G401 (cell line): ENCODE measurements at places on chromosomes 7 and 10.

DNA sequence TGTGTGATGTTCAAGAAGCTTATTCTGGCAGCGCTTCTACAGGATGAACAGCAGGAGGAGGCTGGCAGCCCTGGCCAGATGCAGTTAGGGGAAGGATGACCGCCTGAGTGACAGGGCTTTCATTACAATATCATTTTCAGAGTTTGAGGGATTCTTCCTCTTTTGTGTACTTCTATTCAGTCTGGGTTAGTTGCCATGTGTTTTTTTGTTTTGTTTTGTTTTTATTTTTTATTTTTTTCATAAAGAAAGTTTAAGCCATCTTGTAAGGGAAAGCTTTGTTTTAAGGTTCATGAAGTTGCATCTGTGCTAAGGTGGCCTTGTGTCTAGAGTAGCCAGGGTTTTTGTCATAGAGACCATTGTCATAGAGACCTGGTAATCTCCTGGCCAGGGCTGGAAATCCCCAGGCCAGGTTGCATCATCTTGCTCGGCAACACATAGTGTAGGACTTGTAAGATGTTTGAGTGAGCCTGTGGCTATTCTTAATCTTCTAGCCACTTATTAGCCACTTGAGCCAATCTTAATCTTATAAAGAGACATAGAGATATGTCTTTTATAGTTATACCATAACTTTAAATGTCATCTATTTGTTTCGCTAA is 230.5 kb upstream of the TMEM229A start:
- no peak for DNase-seq

DNA sequence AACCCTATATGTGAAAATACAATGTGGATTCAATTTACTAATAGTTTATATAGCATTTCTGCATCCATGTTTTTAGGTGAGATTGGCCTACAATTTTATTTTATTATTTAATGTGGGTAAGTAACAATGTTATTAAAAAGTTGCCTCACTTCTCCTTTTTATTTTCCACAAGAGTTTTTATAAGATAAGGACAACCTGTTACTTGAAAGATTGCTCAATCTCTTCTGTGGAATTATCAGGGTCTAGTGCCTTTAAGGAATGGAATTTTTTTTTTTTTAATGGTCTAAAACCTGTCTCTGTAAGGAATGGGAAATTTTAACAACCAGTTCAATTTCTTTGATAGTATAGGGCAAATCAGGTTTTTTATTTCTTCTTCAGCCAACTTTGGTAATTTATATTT is 53.9 kb upstream of the RAB18 start:
- no peak for DNase-seq

GRCh38 chr10:81179805-81180452 is 642.2 kb downstream of the SH2D4B start:
- no peak for DNase-seq

GRCh38 chr7:55513868-55514267 is 58.4 kb downstream of the VOPP1 start:
- DNase-seq, result no peak

DNA sequence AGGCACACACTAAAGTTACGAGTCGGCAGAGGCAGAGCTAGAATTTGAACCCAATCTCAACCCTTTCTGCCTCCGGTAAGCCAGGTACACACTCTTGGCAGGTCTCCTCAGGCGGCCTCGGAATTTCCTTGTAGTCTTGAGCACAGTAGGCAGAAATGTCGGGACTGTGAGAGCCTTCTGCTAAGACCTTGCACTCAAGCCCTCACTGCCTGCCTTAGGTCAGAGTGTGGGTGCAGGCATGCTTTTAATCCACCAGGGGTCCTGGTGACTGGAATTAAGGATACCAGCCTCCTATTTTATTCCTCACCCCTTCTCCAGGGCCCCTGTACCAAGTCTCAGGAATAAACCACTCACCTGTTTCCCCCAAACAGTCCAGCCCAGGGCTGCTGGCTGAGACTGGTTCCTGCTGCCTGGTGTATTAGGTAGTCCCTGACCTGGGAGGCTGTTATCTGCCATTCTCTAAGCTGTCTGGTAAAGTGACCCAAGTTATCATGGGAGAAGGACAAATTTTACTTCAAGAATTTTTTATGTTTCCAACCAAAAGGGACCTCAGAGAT is 855 bp downstream of the ATP6V1F start:
- peak; percentile 68 for DNase-seq

DNA sequence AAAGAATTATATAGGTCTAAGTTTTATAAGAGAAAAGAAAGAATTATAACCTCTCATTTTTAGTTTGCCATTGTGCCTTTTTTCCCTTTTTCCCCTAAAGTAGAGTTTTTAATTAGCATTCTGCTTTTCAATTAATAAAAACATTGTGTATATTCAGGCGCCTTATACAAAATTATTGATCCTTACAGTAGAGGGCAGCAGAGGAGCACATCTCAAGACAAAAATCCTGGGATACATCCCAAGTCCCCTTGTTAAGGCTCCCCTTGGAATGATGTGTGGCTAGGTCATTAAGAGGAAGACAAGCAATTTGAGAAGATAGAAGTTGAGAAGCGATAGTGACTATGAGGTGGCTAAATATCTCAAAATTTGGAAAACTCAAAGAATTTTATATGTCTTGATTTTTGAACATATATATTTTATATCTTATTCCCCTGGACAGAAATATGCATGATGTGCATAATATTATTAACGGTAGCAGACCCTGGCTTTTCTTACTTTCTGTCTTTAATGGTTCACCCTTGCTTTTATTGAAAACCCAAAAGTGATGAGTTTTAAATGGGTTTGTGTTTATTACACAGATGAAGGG is 19.1 kb upstream of the TPK1 start:
- DNase-seq, result peak; percentile 28

DNA sequence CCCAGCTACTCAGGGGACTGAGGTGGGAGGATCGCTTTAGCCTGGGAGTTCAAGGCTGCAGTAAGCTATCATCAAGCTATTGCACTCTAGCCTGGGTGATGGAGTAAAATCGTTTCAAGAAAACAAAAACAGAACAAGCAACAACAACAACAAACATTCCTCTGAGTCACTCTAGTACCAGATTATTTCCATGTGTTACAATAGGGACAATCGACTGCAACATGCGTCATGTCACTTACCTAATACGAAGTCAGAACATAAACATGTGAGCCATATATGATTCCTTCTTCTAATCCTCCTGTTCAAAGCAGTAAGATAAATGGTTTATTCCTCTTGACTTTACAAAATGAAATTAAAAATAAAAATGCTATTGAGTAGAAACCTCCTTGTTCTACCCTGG is 57.3 kb downstream of the ZNF438 start:
- no peak for DNase-seq

DNA sequence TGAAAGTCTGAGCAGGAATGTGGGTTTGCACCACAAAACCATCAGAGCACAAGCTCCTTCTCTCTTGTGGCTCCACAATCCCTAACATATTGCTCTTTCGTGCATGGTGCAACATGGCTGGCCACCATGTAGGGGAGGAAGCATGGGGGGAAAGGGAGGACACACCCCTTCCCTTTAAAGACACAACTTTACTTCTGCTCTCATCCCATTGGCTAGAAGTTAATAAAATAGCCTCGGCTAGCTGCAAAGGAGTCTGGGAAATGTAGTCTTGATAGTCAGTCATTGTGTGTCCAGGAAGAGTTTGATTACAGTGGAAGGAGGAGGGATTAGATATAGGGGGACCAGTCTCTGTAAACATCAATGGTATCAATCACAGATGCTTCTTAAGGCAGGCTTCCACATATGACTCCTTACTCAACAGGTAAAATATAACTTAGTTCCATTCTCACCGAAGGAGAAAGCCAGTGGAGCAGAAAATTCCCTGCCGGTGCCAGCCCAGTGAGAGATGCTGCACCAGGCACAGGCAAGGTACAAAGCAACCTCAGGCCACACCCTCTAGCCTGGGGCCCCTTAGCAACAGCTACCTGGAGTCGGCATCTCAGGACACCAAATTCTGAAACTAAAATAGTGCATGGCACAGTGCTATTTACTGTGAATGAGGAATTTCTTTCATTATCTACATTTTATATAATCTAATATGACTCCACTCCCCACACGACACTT is 124.7 kb upstream of the CTBP2 start:
- DNase-seq, result no peak

DNA sequence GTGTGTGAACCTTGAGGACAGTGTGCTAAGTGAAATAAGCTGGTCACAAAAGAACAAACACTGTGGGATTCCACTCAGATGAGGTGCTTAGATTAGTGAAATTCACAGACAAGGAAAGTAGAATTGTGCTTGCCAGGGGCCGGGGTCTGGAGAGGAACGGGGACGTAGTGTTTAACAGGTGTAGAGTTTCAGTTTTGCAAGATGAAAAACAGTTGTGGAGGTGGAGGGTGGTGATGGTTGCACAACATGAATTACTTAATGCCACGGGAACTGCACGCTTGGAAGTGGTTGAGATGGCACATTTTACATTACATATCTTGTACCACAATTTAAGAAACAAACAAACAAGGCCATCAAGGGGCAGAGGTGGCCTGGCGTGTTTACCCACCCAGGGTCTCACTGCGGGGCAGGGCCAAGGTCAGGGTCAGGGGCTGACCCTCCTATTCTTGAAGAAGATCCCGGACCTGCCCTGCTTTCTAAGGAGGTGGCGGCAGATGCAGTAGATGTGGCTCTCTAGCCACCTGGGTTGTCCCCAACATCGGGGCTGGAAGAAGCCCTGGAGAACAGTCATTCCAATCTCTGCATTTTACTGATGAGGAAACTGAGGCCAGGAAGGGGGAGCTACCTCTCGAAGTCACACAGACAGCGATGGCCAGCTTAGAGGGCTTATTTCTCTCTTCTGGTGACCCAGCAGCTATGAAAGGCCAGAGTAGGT is 91.5 kb upstream of the LRRC4 start:
- DNase-seq, result no peak

DNA sequence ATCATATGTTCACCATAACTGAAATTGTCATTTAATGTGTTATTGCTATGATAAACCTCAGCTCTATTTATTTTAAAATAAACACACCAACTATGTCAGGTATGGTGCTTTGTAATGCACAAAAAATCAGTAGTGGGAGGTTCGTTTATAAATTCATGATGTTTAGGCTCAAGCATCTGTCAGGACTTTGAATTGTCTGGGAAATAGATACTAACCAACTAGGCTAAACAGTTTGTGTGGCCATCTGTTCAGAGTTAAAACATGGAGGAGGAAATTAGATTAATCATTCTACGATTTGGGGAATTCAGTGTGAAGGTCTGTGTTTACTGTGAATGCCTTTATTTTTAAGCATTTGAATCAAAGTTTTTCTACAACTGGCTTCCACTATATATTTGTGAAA is 212.6 kb upstream of the FZD8 start:
- no peak for DNase-seq

DNA sequence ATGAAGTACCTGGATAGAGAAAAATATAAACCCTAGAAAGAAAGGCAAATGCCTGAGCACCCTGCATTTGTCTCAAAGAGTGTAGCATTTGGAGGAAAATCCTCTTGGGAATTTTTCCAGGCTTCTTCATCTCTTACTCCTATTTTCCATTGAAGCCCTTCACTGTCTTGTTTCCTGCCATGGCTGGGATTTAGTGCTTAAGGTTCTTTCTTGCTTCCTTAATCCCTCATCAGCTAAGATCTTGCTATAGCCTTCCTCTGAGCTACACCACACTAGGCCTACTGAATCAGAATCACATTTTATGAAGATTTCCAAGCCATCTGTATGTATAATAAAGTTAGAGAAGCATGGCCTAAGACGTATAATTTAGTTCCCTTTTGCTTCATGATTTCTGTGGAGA is 97.5 kb upstream of the PHYHIPL start:
- no peak for DNase-seq

DNA sequence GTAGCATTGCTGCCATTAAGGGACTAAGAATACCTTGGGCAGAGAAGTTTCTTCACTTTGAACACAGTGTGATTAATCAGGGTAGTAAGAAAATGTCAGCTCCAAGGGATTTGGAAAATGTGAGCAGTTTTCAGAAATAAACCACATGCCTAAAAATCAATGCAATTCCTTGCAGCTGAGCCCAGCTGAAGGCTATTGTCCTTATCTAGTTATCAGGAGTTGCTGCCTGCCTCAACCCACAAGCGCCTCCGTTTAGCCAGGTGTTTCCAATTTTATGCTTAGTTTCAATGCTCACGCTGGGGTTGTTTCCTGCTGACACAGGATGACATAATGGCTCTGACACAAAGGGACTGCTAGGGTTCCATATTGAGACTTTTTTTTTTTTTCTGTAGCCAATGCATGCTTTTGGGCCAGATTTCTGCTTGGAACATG is 132.3 kb upstream of the ANK3 start:
- DNase-seq, result peak; percentile 8

DNA sequence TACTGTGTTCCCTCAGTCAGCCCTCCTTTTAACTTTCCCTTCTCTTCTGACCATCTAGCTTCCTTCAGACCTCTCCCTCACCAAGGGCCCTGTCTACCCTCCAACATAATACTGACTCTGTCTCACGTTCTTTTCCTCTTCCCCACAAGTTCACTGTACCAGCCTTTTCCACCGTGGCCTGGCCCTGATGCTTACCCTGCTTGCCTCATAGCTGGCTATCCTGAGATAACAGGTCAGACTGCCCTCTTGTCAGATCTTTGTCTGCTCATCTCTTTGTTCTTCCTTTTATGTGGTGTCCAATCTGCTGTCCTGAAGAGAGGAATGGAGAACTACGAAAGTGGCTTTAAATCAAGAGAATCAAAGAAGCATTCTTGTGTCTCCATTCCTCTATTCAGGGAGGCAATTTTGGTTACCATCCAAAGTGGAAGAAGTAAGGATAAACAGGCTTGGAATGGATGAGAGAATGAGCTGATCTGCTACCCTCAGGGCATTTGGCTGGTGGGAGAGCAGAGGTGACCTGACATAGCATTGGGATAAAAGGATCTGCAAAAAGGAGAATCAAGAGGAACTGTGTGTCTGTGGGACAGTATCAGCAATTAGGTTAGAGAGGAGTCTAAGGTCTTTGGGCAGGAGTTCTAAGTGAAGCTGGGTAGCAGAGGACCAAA is 8.1 kb downstream of the BTAF1 start:
- no peak for DNase-seq

- no peak for DNase-seq
Observed at GRCh38 chr7:158362912-158363905, 224.4 kb downstream of the PTPRN2 start.

DNA sequence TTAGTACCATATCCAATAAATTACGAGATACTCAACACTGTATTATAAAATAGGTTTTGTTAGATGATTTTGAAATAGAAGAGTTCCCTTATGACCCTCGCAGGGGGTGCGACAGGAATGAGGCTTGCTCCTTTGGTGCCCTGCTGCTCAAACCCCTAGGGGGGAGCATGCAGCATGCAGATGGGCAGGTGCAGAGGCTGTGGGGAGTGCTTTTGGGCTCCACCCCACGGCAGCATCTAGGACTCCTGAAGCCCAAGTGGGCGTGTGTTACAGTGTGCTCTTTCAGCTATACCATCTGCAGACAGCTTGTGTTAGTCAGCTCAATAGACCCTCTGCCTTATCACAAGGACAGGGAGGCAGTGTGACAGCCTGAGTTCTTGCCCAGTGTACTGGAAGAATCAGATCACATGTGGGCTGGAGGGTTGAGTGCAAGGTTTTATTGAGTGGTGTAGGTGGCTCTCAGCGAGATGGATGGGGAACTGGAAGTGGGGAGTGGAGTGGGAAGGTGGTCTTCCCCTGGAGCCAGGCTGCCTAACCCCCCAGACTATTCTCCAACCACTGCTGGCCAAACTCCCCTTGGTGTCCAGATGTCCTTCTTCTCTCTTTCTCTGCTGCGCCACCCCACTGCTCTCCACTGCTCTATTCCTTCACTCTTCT is 3.1 kb upstream of the MRC1 start:
- DNase-seq, result no peak
